Trophoblast cell (in vitro differentiated cells and primary cell): ENCODE measurements at places on chromosomes 2 and 18.

- no peak for DNase-seq
Observed at GRCh38 chr2:74551942-74552913, 1.5 kb downstream of the LOXL3 start.

GRCh38 chr2:159872353-159872752, 74.3 kb upstream of the CD302 start:
- DNase-seq = no peak

GRCh38 chr2:144453486-144454158, 66.3 kb downstream of the ZEB2 start:
- no peak for DNase-seq

GRCh38 chr2:133975676-133976428, 278.0 kb upstream of the MGAT5 start:
- DNase-seq = no peak

- DNase-seq = no peak
Observed at GRCh38 chr2:147636238-147636882, 208.5 kb upstream of the ACVR2A start.

DNA sequence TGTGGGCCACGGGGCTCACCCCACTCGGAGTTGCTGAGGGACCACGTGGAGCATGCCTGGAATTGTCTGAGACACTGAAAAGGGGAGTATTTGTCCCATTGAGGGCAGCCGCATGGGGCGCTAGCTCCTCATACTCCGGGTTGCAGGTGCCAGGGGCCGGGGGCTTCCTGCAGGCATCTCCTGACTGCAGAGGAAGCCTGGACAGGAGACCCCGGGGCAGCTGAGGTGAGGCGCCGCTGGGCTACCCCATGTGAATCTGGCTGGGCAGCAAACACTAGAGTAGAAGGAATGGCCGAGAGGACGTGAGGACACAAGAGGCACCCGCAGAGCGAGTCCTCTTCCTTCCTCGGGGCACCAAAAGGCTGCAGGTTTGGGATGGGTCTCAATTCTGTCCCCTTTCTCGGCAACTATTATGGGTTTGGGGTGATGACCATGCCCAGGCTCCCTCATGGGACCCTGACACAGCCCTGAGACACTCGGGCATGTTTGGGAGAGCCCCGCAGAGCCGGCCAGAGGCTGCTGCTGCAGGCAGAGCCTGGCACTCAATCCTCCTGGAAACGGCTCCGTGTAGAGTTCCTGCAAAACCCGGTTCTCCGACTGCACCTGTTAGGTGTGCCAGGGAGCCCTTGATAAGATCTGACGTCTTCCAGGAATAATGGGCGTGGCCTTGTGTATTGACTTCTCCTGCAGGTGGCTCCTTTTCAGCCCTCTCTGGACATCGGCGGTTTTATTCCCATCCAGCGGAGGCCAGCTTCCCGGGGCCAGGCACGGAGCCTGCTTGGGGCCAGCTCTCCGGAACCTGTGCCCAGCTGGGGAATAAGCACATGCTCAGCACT, 77.0 kb downstream of the CTIF start:
- DNase-seq = no peak

- no peak for DNase-seq
Observed at GRCh38 chr2:195472501-195473234, 184.4 kb upstream of the SLC39A10 start.

GRCh38 chr18:78688249-78688648, 291.4 kb upstream of the SALL3 start:
- no peak for DNase-seq

- DNase-seq = no peak
Observed at GRCh38 chr2:227025510-227025909, 138.5 kb downstream of the COL4A4 start.

GRCh38 chr2:54394392-54394791, 61.7 kb upstream of the SPTBN1 start:
- DNase-seq = no peak

DNA sequence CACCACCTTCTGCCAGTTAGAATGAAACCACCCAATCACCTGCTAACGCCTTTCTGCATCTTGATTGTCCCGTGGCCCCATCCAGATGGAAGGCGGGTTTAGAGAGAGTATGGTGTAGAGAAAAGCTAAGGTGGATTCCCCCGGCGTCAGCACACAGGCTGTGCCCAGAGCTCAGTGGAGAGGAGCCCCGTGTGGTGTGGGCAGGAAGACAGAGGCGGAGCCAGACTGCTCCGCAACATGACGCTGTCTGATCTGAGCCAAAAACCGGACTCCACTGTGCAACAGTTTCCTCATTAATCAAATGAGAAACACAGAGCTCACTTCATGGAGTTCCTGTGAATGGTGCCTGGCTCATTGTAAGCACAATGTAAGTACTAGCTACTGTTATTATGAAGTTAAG, 448.1 kb upstream of the SMIM21 start:
- no peak for DNase-seq

DNA sequence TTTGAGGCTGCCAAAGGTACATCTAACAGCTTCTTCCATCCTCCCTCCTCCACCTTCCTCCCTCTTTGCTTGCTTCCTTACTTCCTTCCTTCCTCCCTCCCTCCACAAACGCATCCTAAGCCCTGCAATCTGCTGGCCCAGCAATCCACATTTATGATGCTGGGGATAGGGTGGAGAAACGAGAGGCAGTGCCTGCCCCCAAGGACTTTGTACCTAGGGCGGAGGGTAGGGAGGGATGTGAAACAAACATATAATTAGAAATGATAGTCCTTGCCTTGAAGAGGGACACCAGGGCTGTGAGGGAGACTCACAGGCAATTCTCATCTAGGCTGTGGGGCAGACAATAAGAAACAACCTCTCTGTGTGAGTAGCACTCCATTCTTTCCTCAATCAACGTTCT, 188.3 kb downstream of the ANKRD30B start:
- no peak for DNase-seq

GRCh38 chr2:85698880-85699254, 4.7 kb downstream of the GNLY start:
- no peak for DNase-seq

DNA sequence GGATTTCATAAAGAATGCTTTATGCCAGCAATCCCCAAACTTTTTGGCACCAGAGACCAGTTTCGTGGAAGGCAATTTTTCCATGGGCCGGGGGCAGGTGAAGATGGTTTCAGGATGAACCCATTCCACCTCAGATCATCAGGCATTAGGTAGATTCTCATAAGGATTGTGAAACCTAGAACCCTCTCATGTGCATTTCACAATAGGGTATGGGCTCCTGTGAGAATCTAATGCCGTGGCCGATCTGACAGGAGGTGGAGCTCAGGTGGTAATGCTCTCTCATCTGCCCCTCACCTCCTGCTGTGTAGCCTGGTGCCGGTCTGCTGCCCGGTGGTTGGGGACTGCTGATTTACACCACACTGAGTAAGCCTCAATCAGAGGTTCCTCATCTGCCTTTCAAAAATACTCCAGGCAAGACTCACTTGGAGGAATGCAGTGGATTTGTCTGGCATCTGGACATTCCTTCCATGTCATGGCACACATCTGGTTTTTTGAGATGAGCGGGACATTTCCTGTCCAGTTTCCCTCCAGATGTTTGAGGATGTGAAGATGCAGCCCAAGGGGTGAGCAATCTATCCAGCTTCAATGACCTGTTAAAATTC, 185.8 kb downstream of the VAPA start:
- peak; percentile 53 for DNase-seq

DNA sequence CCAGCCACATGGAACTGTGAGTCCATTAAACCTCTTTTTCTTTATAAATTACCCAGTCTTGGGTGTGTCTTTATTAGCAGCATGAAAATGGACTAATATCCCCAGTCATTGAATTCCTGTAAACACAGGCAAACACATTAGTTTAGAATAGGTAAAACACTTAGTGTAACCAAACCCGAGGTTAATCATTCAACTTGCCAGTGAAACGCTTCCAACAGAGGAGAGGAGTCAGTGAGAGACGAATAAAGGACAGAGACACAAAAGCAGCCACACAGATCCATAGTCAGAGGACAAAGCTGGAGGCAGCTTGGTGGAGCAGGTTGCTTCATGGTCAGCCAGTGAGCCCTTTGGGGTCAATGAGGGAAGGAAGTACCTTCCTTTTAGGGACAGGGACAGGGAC, 348.1 kb downstream of the TGIF1 start:
- no peak for DNase-seq

- no peak for DNase-seq
Observed at GRCh38 chr2:8656160-8656641, 25.7 kb upstream of the ID2 start.

- no peak for DNase-seq
Observed at GRCh38 chr2:120515759-120516678, 170.1 kb downstream of the INHBB start.

DNA sequence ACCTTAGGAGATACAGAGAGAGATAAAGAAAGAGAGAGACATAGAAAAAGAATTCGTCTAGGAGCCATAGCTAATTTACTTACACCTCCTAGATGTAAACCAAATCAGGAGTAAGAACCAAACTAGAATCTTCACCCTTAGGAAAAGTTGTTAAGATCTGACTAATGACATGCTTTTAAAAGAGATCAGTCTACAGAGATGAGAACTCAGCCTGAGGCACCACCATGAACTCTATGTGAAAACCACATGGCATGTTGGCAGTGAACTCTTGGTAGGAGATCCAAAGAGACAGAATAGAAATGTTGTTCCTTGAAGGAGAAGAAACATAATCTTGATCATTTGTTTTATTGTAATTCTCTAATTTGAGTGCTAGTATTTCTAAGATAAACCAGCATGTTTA, 585.4 kb upstream of the ID2 start:
- peak; percentile 86 for DNase-seq

GRCh38 chr2:62596061-62596921, 90.3 kb upstream of the TMEM17 start:
- DNase-seq = no peak

- DNase-seq = no peak
Observed at GRCh38 chr2:181304011-181304844, 153.0 kb upstream of the ITGA4 start.

- DNase-seq = no peak
Observed at GRCh38 chr2:239337122-239337876, 63.5 kb downstream of the HDAC4 start.

GRCh38 chr18:77068321-77069312, 64.0 kb downstream of the MBP start:
- DNase-seq = no peak

DNA sequence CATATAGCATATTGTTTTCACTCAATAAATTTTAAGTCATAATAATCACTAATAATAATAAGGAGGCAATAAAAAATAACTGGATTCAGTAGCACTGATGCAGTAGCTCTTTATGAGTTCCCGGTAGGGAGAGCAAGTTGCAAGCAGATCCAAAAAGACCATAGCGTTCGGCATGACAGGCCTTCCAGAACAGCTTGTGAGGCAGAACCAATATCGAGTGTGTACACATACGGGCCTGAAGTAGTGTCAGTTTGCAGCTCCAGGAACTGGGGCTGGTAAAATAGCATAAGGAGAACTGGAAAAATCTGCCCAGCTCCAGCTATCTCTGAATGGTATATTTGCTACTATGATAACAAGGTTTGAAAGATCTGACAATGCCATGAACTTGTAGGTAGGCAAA, 1607.8 kb upstream of the PIK3C3 start:
- no peak for DNase-seq

DNA sequence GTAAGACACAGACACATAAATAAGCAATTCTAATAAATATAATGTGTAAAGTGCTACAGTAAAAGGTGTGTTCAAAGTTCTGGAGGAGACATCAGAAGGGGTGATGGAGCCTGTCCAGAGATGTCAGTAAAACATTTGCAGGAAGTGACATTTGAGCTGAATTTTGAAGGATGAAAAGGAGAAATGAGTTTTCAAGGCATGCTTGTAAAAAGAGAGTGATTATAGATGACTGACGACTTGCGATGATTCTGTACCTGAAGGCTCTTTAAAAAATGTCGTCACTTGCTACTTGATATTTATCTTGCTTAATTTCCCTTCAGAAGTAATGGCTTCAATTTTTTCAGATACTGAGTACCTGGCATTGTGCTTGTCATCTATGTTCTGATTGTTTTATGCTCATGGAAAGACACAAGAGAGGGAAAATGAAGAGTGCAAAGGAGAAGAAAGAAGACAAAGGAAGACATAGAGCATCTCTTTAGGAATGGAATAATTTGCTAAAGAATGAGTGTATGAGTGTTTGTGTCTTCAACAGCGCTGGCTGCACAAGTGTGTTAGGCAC, 73.9 kb downstream of the PLA2R1 start:
- no peak for DNase-seq

GRCh38 chr2:117960231-117960630, 53.6 kb downstream of the CCDC93 start:
- DNase-seq = no peak

- DNase-seq = no peak
Observed at GRCh38 chr2:237691029-237691907, 63.9 kb downstream of the LRRFIP1 start.

GRCh38 chr18:76839086-76839794, 16.9 kb downstream of the ZNF236 start:
- no peak for DNase-seq

DNA sequence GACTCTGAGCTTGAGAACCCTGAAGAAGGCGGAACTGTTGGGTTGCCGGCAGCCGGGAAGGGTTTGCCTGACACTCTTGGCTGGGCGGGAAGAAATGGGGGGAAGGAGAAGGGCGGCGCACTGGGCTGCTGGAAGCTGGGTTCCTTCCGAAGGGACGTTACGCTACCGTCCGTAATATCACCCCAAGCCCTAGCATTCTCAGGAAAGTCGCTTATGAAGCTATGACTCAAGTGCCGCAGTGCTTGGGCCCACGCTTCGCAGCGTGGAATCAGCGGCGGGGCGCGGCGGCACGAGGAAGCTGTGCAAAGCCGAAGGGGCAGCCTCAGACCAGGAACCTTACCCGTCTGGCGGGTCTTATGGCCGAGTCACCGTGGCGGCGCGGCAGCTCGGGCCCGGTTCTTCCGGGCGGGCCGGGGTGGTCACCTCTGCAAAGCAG, 50.2 kb upstream of the SIGLEC15 start:
- peak; percentile 54 for DNase-seq

- DNase-seq = peak; percentile 61
Observed at GRCh38 chr2:42089340-42089925, 41.6 kb downstream of the PKDCC start.

GRCh38 chr2:85503168-85503850, 35.7 kb upstream of the MAT2A start:
- no peak for DNase-seq

GRCh38 chr2:207458582-207458981, 71.2 kb upstream of the CREB1 start:
- DNase-seq = no peak

GRCh38 chr2:240325016-240326007, 110.2 kb upstream of the GPC1 start:
- DNase-seq = no peak

GRCh38 chr2:164725542-164725941, 104.3 kb upstream of the GRB14 start:
- no peak for DNase-seq

DNA sequence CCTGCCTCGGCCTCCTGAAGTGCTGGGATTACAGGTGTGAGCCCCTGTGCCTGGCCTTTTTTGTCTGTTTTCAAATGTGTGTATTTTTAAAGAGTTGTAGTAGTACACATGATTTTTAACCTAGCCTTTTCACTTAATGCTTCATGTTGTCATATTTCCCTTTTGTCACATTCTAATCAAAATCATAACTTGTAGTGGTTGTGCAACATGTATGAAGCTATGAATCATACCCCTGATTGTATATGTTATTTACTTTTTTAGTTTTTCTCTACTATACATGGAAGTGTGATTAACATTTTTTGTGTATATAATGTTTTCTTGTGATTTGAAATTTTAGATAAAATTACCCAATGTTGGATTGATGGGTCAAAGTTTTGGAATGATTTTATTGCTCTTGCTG, 8.5 kb downstream of the GEN1 start:
- DNase-seq = no peak
